Hematopoietic multipotent progenitor cell treated with erythropoietin and hydrocortisone succinate and interleukin-3 and kit ligand, for 15 days (in vitro differentiated cells): ENCODE measurements at places on chromosomes 2 and 18.

- DNase-seq, result no peak
These were observed 82.6 kb upstream of the TANK start for GRCh38 chr2:161077367-161078210.

DNA sequence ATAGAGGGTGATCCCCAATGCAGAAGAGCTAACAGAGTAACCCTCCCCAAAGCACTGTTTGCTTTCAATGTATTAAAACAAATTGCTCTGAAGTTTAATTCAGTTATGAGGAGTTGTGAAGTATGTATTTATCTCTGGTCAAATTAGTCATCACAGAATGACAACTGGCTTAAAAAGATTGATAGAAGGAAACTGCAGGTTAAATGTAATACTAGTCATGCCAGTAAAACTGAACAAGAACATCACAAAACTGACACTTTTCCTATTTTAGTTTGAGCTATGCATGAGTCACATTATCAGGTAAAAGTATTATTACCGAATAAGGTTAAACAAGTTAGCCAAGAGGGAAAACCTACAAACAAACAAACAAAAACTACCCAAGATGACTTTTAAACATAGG is 99.0 kb upstream of the ACVR1C start:
- no peak for DNase-seq

GRCh38 chr2:74458938-74459363 is 713 bp downstream of the WBP1 start:
- no peak for DNase-seq

GRCh38 chr2:46329803-46330775 is 32.9 kb downstream of the EPAS1 start:
- no peak for DNase-seq

DNA sequence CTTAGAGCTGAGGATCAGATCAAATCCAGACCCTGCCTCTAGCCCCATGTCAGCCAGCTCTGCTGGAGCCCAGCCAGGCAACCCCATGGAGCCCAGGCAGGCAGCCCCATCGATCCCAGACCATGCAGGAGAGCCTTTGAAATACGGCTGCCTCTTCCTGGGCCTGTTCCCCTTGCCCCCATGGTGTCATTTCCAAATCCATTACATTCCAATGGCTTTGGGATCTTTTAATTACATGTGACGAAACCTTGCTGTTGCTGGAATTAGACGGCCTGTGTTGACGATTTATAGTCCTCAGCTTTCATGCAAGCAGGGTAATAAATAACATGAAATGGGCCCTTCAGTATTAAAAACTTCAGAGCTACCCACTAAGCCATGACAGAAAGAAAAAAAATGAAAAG is 75.8 kb upstream of the SLC14A2 start:
- no peak for DNase-seq

DNA sequence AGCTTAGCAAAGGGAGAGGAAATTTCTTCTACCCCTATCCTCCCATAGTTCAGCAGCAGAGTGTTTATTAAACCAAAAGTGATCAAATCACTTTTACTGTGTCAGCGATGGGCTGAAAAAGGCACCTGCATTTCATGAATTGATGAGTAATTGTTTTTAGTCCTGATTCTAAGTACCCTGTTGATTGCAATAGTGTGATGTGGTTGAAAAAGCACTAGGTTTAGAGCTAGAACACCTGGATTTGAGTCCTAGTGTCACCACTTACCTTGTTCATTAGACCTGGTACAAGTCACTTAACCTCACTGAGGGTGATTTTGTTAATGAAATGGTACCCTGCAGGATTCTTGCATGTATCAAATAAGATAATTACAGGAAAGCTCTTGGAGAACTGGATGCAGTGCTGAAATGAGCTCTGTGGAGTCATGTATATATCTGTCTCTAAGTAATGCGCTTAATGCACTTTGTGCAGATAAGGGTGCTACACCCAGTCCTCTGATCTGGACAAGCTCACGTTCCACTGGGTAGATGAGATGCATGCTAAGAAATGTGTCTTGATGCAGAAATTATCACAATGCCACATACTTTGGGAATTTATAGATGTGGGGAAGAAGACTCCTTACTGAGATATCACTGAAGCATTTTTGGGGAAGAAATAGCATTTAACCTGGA is 289.6 kb downstream of the PARD3B start:
- DNase-seq, result no peak

- no peak for DNase-seq
These were observed 2.2 kb downstream of the IRS1 start for GRCh38 chr2:226797289-226797988.

DNA sequence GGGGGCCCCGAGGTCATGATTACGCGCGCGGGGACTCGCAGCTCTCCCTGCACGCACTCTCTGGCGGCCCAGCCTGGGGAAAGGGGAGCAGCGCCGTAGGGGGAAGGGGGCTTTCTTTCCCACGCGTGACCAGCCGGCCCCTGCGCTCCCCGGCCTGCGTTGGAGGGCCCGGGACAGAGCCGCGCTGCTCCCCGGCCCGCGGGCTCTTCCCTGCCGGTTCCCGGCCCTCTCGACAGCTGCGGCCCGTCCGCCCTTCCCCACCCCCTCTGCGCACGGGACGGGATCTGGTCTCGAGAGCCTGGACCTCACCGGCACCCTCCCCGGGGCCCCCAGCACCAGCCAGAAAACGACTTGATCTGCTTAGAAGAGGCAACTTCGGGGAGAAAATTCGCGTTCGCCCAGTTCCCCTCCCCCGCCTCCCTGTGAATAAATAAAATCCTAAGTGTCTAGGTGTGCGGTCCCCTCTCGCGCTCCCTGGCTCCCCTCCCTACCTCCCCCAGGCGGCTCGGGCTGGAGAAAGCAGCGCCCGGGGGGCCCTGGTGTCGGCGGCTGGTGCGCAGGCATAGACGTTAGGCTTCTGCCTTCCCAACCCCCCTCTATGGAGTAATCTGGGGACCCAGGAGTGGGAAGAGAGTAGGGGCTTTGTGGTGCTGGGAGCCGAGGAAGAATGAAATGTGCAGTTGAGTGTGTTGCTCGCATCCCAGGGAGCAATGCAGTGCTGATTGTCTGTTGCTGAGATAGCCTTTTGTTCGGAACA is 803 bp upstream of the FIGN start:
- DNase-seq, result no peak

GRCh38 chr2:224918626-224919471 is 123.4 kb downstream of the DOCK10 start:
- DNase-seq, result no peak

- DNase-seq, result no peak
These were observed 9.5 kb downstream of the PASK start for GRCh38 chr2:241139531-241140444.

DNA sequence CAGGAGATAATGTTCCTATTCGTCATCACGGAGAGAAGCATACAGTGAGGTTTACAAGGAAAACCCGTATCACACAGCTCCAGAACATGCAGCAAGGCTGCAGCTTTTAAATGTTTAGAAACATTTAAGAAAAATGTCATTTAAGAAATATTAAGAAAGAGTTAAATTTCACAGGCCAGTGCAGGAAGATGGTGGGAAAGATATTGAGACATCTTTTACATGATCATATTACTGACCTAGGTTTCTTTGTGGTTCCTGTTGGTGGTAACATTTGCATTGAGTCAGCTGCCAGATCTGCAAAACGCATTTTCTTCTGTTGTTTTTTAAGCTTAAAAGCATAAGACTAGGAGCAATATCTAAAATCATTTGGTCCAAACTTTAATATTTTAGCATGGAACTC is 44.9 kb downstream of the CPO start:
- no peak for DNase-seq

DNA sequence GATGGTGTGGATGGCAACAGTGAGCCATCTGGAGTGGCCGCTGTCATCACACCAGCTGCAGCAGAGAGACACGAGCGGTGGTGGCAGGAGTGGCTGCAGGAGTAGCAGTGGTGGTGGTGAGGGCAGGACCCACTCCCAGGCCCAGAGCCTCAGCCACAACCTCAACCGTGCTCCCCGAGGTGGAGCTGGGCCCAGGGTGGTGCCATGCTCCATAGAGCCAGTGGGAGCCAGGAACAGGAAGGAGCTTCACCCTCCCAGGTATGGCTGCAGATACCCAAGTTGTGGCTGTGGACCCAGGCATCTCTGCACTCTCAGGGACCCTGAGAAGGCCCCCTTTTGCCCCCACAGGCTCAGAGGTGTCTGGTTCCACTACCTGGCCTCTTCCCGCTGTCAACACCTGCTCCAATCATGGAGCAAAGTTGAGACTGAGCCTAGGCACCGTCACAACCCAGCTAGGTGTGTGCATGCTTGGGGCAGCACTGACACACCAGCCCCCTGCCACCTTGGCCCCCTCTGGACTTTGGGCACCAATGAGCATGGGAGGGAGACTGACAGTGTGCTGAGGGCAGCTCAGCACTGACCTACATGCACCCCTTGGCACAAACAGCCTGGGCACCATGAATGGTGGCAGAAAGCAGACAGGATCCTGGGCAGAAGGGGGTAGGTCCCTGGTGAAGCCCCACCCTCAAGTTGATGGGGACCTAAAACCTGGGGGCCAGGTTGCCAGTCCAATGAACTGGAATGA is 188.9 kb downstream of the NDUFA10 start:
- DNase-seq, result no peak

DNA sequence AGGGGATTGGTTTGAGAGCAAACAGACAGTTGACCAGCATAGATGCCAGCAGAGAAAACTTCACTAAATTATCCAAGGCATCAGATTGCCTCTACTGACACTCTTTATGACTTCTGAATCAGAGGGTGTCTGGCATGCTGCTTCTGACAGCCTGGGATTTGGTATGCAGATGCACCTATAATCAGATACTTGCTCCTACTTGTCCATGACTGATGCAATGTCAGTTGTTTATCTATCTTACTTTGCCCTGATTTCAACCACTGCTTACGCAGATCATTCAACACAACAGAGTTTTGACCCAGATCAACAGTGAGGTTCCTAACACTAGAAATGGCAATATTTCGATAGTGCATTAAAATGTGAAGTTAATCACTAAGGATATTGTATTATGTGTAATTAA is 22.6 kb upstream of the CALCRL start:
- DNase-seq, result no peak

GRCh38 chr2:166351319-166351718 is 24.4 kb downstream of the SCN9A start:
- no peak for DNase-seq

GRCh38 chr2:67836866-67837265 is 225.9 kb downstream of the C1D start:
- no peak for DNase-seq

GRCh38 chr2:69306393-69306821 is 80.6 kb downstream of the GFPT1 start:
- DNase-seq, result no peak

GRCh38 chr2:197208841-197209240 is 101.7 kb downstream of the ANKRD44 start:
- no peak for DNase-seq

- no peak for DNase-seq
These were observed 276.5 kb upstream of the FN1 start for GRCh38 chr2:215712219-215712868.

GRCh38 chr18:34039201-34039600 is 185.5 kb downstream of the NOL4 start:
- DNase-seq, result no peak

- DNase-seq, result no peak
These were observed 193.2 kb downstream of the TPGS2 start for GRCh38 chr18:36635414-36636096.

DNA sequence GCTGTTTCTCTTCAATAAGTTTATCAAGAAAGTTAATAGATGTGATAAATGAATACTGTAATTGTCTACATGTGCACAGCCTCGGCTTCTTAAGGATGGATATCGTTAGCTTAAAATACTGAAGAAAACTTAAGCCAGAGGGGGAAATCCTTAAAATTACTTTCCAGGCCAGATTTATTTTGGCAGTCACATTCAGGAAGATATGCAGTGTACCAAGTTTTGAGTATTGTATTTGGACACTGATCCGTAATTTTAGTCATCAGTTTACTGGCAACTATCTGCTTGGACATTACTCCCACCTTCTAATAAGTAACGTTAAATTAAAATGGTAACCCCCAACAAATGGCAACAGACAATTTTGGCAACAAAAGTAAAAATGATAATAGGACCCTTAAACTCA is 770.0 kb upstream of the ZEB2 start:
- DNase-seq, result no peak

- no peak for DNase-seq
These were observed 284.2 kb downstream of the THSD7B start for GRCh38 chr2:137049518-137049917.

- no peak for DNase-seq
These were observed 2.9 kb upstream of the MAB21L4 start for GRCh38 chr2:240898731-240899467.

DNA sequence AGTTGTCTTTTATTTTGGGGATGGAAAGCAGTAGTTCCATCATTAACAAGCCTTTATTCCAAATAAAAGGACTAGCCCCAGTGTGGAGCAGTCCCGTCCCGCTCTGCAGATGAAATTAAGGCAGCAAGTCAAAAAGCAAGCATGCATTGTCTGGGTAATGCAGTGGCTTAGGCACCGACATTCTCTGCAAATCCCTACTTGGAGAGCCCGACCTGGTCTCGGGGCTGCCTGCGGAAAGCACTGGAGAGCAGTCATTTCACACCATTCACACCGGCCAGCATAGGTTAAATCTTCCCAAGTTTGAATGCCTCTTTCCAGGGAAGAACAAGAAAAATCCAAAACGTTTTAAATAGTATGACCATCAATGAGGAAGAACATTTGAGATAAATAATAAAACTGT is 24.4 kb upstream of the RAB12 start:
- DNase-seq, result no peak

DNA sequence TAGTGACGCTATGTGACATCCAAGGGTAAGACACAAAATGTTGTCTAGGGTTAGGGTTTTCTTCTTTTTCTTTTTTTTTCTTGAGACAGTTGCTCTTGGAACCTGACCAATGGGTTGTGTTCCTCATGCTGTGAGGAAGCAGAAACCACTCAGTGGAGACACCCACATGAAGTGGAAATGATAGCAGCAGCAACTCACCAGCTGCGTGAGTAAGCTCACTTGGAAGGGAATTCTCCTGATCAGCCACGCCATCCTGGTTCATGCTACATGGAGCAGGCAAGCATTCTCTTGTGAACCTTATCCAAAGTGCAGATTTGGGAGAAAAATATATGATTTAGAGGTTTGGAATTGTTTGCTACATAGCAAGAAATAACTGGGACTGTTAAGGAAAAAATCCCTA is 863.7 kb downstream of the EPHA4 start:
- DNase-seq, result no peak

DNA sequence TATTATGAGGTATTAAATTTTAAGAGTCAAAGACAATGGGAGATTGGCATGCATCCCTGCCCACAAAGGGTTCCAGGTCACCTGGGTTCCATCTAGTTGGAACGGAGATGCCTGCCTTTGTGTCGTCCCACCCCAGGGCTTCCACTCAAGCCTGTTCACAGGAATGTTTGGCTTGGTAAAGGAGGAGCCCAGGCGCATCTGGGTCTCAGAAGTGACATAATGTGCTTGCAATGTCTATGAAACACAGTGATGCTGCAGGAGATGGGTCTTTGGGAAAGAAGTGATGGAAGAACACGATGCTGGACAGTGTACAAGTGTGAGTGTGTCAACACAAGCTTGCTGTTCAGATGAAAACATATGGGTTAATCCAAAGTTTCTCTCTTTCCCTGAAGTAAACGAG is 49.6 kb upstream of the ZNF396 start:
- no peak for DNase-seq
